ENCODE measurements at places on chromosomes 5 and 9. TPM values are rescaled to one million over a fixed set of nuclear protein-coding genes. Genes with fewer than 3 reads are reported as not detected.

SCAMP1 gene
- 45.1 TPM for total RNA-seq

EXOC3 gene
- 28.6 TPM for total RNA-seq

FUT7 gene
- not detected for total RNA-seq

CD72 gene
- total RNA-seq: 0.13 TPM

SV2C gene
- under 0.01 TPM for total RNA-seq
